ENCODE measurements at places on chromosomes 6 and 20. TPM values are rescaled to one million over a fixed set of nuclear protein-coding genes. Genes with fewer than 3 reads are reported as not detected.

IMPG1 gene
- total RNA-seq: not detected

PPP1R16B gene
- 12.0 TPM for total RNA-seq

LY6G6D gene
- not detected for total RNA-seq

VWA7 gene
- total RNA-seq: 1.2 TPM

DNA sequence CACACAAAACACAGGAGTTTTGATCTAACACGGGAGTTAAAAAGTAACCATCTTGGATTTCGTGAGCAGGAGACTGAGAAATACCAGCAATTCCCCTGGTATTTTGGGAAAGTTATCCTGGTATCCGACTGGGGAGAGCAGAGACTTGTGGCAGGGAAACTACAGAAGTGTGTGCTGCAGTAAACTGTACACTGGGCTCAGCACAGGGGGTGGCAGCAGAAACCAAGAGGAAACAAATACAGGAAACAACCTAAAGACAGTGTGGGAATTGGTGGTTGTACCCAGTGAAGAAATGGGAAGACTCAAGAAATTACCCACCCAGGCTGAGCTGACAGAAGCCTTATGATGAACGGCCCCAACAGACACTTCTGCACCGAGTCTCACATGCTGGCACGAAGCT, 109.8 kb downstream of the CHD6 start:
- DNase-seq: no peak

DNA sequence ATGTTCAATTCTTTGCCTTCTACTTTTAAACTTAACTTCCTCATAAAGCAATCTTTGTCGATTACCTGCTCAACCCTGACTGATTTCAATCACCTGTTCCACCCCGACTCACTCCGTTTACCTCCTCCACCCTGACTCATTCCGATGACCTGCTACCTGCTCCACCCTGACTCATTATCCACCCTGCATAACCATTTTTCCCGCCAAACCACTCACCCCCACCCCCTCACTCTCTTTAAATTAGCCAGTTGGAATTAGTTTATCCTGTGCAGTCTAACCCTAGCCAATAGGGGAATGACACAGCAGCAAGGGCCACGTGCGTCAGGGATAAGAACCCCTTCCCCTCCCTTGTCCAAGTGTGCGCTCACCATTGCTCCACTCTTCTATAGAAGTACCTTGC, 56.7 kb upstream of the MRAP2 start:
- DNase-seq: no peak

DNA sequence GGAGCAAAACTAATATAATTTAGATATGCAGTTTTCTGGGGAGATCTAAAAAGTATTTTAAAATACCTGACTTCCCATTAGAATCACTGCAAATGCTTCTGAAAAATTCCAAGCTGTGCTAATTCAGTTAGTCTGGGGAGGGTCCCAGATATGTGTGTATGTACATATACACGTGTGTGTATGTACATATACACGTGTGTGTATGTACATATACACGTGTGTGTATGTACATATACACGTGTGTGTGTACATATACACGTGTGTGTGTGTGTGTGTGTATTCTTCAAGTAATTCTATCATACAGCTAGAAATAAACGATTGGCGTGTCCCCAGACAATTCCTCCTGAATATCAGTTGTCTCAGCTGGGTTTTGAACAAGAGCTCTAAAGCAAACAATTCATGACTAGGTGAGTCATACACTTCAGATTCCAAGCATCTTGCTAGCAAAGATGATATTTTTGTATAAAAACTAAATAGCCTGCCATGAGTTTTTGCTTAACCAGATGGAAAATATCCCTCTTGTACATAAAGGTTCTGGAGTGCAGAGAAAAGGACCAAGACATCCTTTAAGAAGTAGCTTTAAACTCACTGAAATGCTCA, 58.2 kb downstream of the SPACA1 start:
- DNase-seq: no peak

DNA sequence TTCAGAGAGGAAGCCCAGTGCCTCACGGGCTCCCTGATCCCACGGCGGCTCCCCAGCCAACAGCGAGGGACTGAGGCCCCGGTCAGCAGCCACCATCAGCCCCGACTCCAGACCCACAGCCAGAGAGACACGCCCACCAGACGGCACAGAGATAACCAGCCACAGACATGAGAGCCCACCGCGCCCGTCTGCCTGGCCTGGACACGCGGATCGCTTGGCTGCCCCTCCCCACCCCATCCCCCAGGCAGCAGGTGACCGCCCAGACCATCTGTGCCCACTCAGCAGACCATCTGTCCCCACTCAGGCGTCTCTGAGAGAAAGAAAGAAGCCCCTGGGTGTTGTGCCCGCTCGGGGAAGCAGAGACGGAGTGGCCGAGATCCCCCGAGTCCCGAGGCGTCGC, 55.5 kb upstream of the CHRNA4 start:
- DNase-seq: no peak

DNA sequence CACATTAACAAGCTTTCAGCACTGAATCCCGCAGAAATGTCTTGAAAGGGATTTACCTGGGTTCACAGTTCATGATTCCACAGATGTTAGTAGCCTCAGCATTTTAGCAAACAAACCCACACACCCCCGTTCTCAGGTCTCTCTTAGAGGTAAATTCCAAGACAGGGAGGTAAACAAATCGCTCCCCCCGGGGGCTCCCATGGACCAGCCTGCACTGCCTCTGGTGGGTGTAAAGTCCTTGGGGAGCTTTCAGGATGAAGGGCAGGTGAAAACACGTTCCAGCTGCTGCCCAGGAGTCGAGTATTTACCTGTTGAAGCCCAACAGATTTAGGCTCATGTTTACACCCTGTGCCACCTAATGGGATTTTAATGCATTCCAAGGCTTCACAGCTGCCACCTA, 187.0 kb upstream of the FOXQ1 start:
- no peak for DNase-seq

DNA sequence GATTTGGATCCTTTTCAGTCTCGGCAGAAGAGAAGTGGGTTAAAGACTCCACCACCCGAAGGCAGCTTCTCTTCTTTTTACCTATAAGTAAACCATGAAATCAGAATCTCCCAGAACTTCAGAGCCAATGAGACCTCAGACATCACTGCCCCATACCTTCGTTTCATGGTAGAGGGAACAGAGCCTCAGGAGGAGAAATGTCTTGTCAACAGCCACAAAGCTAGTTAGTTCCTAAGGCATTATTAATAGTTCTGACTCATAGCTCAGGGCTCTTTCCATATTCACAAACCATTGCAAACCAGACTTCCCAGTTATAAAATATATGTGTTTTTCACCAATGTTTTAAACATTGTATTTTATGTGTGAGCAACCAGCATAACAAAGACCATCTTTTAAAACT, 118.7 kb upstream of the RIPOR2 start:
- DNase-seq: no peak

DNA sequence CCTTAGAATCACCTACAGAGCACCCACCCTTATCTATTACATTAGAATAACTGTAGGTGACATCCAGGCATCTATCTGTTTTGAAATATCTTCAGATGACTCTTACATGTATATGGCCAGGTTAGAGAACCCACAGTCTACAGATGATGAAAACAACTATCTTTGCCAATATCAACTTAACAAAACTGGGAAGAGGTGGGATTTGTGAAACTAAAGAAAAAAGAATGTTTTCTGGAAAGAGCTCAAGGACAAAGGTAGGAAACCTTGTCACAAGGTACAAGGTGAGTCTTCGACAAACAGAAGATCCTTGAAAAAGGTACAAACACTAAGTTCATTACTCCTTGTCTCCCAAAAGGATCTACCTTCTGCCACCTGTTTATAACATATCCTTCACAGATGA, 47.0 kb upstream of the DST start:
- no peak for DNase-seq

Measured in WTC11 (cell line).